ENCODE measurements at places on chromosomes 7 and 10.

GRCh38 chr10:46227936-46228562, 58.7 kb upstream of the ANTXRL start:
- DNase-seq = no peak

DNA sequence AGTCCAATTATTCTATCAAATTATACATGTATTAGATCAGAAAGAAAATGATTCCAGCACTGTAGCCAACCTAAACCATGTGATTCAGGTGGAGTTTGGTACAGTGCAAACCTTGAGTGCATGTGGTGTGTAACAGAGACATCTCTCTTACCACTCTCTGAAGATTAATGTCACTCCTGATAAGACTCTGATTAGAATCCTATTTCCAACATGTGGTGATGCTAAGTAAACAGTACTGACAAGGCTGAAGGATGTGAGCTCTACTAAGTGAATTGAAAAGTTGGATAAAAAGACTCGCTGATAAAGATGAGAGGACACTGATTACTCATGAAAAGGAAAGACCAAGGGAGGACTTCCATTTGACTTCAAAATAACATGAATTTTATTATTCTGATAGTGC, 232.0 kb downstream of the SDK1 start:
- no peak for DNase-seq

DNA sequence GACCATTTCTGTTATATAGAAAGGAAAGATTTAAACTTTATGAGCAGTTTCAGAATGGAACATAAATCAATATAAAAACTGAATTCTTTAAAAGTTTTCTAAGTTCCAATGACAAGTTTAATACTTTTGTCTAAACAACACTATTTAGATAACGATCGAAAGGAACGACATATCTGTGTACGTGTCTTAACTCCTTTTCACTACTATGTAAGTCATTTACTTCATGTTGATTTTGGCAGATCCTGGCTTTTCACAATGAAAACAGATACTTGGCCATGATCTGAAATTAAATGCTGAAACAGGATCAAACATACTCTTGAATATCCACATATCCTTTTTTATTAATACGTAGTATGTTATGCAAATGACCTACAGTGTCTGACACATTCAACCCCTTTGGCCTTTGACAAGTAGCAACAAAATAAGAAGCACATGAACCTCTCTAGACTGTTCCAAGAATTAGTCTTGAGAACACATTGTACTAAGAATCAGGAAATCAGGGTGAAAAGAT, 41.9 kb downstream of the RNLS start:
- DNase-seq = no peak

GRCh38 chr7:148419856-148420832, 170.4 kb upstream of the C7orf33 start:
- no peak for DNase-seq

- DNase-seq = no peak
Measured at GRCh38 chr7:6482743-6483119, 35.0 kb upstream of the DAGLB start.

- DNase-seq = peak; percentile 56
Measured at GRCh38 chr7:50206453-50207250, 97.9 kb upstream of the IKZF1 start.

DNA sequence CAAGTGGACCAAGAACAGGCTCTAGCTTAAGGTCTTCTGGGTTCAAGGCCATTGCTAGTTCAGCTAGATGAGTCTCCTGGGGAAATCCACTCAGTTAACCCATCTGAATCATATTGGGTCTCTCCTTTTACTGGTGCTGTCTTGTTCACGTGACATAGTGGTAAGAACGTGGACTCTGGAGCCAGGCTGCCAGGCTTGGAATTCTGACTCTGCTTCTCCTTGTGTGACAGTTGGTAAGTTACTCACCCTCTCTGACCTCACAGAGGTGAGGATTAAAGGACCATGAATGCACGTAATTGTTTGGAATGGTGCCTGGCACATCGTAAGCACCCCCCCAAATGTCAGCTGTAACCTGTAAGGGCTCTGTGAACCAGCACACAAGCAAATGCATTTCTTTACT, 9.7 kb upstream of the CALU start:
- no peak for DNase-seq

DNA sequence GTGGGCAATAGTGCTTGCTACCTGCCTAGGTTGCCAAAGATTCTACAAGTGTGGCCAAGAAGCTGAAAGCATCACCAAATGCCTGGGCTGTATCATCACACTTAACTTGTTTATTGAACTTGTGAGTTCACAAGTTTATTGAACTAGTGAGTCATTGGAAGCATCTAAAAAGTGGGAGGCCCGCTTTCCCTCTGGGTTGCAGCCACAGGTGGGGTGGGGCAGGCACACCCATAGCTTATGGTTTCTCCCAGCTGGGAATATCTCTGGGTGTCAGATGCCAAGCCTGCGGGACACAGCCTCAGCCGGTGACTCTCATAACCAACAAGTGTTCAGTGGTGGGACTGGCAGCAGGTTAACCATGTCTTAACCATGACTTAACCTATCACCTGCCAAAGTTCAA, 145.9 kb upstream of the FAM13C start:
- no peak for DNase-seq

DNA sequence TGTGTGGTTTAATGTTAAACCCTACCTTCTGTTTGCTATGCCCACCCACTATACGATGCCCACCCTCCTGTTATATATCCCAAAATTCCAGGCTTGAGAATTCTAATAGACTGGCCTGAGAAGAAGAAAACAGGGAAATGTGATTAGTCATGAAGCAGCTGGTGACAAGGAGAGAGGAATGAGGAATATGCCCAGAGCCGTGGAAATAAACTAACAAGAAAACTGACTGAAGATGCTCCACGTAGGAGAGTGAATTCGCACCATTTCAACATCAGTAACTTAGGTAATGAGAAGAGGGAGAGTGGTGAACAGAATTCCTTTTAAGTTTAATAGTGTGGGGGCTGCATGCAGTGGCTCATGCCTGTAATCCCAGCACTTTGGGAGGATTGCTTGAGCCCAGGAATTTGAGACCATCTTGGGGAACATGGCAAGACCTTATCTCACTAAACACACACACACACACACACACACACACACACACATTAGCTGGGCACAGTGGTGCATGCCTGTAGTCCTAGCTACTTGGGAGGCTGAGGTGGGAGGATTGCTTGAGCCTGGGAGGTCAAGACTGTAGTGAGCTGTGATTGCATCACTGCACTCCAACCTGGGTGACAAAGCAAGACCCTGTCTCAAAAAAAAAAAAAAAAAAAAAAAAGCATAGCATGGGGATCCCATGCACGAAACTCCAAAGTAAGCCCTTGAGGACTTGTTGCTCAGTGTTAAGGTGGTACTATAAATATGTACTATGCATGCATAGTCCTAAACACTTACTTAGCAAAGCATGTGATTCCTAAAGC, 16.1 kb upstream of the SYPL1 start:
- DNase-seq = no peak

GRCh38 chr10:50805981-50806622, 66.4 kb downstream of the ASAH2B start:
- no peak for DNase-seq
